CD4-positive, alpha-beta T cell treated with Interleukin-1 beta for 1 hour (primary cell): ENCODE measurements at places on chromosomes 11 and 22.
A peak's percentile ranks its signal among the peaks of the same experiment; 100 is the strongest.

DNA sequence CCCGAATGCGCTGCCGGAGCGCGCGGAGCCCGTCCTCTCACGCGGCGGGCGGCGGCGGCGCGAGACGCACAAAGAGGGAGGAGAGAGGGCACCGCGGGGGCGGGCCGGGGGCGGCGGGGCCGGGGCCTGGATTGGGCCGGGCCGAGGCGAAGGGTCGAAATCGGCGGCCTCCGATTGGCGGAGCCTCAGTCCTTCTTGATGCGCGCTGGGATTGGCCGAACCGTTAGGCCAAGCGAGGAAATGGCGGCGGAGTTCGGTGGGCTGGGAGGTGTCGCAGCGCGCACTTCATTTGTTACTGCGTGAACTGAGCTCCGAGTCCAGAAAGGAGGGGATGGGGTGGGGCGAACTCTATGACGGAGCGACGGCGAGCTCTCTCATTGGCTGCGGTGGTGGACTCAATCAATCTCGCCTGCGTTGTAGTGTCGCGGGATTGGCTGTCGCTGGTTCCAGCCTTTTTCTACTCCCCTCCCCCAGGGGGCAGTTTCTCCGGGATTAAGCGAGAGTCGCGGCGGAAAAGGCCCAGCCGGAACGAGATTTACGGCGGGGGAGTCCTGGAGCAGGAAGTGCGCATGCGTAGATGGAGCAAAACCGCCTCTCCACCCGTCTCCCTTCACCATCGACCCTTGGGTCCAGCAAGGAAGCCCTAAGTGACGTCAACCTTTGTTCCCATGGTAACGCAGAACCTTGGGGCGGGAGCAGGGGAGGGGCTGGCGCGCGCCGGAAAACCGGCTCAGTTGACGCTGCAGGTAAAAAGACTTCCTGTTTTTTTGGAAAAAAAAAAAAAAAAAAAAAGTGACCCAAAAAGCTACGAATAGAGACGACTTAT, at the start of gene SF1:
TSS of gene SF1 (minus strand) at position 70 of the 826 bp plus-strand sequence. CDS start 150 bp downstream, outside the sequence.
- peak; percentile 100 for DNase-seq

GRCh38 chr11:116986521-116987105, 111.6 kb downstream of the SIK3 start:
- no peak for DNase-seq

GRCh38 chr11:33437529-33437928, 180.3 kb downstream of the HIPK3 start:
- no peak for DNase-seq

GRCh38 chr11:12019866-12020416, 11.5 kb upstream of the DKK3 start:
- no peak for DNase-seq

DNA sequence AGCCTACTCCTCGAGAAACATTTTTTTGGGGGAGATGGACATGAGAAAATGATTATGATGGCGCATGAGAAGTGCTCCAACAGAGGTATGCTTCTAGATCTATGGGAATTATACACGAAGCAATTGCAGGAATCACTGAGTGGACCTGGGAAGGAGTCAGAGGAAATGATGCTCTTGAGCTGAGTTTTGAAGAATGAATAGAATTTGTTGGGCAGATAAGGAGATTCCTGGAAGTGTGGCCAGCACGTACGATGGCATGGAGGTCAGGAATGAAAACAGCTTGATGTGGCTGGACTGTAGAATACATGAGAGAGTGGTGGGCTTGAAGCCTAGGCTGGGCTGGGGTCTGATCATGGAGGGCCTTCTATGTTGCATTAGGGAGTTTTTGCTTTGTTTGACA, 31.7 kb downstream of the ADAMTS15 start:
- no peak for DNase-seq

GRCh38 chr11:102974552-102975280, 19.2 kb upstream of the MMP13 start:
- no peak for DNase-seq

- DNase-seq, result peak; percentile 60
These were observed 19.6 kb downstream of the BRD1 start for GRCh38 chr22:49807780-49808708.

- no peak for DNase-seq
These were observed 1.7 kb upstream of the TUT1 start for GRCh38 chr11:62592989-62593421.
